ENCODE measurements at places on chromosomes 7 and 10.
A peak's percentile ranks its signal among the peaks of the same experiment; 100 is the strongest.

DNA sequence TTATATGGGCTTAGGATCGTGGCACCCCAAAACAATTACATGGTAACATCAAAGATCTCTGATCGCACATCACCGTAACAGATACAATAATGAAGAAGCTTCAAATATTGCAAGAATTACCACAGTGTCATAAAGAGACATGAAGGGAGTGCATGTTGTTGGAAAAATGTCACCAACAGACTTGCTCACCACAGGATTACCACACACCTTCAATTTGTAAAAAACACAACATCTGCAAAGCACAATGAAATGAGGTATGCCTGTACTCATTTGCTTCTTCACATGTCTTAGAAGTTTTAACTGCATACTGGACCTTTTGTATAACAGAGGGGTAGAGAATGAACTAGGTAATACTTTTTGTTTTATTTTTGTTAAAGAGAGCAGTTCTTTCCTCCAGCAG is 96.6 kb downstream of the TPST1 start:
- no peak for DNase-seq

GRCh38 chr7:148698007-148698396 is 701 bp upstream of the CUL1 start:
- DNase-seq = peak; percentile 77

- no peak for DNase-seq
These were observed 70.5 kb upstream of the ABCB5 start for GRCh38 chr7:20545016-20545415.

DNA sequence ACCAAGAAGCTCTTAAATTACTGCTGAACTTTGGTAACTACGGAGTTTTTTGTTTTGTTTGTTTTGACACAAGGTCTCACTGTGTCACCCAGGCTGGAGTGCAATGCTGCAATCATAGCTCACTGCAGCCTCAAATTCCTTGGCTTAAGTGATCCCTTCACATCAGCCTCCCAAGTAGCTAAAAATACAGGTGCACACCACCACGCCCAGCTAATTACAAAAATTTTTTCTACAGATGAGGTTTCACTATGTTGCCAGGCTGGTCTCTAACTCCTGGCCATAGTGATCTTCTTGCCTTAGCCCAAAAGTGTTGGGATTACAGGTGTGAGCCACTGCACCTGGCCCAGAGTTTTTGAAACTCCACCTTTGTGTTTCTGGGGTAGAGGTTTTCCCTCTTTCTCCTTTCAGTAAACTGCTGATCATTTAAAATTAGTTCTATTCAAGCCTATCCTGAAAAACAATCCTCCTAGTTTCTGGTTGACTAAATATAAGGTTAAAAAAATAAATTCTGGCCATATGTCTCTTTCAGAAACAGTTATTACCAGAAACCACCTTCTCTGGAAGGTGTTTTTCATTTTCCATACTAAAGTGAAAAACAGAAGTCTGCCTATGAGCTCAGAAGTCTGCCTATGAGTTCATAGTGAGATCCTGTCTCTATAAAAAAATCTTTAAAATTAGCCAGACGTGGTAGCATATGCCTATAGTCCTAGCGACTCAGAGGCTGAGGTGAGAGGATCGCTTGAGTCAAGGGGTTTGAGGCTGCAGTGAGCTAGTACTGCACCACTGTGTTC is 63.9 kb downstream of the VOPP1 start:
- DNase-seq = no peak

GRCh38 chr7:25495342-25496250 is 267.3 kb upstream of the NPVF start:
- no peak for DNase-seq

GRCh38 chr7:130492523-130493274 is 814 bp downstream of the MEST start:
- DNase-seq = no peak

DNA sequence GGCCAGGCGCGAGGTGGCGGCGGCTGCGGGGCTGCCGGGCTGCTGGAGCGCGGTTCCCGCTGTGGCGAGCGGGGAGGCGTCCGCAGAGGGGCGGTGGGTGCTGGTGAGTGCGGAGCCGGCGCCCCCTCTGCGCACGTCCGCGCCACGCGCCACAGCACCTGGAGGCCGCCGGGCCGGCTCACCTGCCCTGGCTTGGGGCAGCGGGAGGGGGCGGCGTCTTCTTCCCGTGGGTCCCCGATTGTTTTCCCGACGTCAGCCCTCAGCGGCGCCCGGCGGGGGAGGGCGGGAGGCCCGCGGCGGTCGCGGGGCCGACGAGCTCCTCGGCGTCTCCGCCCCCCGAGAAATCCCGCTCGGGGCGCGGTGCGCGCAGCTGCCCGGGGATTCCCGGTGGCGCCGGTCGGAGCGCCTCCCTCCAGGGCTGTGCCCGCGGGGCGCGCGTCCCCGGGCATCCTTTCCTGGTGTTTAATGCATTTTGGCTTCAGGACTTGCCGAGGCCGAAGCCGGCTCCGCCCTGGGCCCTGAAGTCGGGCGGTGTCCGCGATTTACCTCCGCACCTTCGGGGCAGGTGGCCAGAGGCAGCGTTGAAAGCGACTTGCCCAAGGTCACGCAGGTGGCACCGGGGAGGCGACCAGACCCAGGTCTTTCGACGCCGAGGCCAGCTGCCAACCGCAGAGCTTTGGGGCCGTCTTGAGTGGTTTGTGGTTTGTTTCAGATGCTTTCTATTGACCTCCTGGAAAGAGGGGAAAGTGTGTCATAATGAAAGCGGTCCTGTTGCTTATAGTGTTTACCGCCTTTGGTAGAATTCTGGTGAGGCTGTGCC is 561 bp downstream of the PLEKHA1 start:
- no peak for DNase-seq

DNA sequence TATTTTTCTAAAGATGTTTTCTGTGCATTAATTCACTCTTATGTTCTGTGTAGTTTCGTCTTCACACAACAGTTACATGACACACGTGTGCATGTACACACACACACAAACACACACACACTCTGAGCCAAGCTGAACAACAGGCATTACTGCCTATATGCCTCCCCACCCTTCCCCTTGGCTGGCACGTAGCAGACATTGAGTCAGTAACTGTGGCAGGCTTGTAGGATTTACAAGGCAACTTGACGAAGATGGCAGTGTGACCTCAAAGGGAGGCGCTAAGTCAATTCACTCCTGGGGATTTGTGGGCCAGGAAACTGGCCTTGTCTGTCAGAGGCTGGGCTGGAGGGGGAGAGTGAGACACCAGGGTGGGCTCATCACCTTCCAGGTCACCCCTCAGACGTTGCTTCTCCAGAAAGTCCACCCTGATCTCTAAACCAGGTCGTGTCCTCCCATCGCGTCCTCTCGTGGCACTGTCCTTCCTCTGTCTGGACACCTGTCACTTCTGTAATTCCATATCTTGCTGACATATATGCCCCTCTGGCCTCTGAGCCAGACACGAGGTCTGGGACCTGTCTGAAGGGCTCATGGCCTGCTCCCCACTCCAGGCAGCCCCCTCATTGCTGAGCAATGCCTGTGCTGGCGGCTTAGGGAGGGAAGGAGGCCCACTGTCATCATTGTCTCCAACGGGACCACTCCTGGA is 41.1 kb upstream of the INPP5A start:
- peak; percentile 60 for DNase-seq

- no peak for DNase-seq
These were observed 15.9 kb upstream of the TBXAS1 start for GRCh38 chr7:139813151-139813550.

GRCh38 chr10:119663866-119664698 is 12.9 kb downstream of the BAG3 start:
- DNase-seq = no peak

DNA sequence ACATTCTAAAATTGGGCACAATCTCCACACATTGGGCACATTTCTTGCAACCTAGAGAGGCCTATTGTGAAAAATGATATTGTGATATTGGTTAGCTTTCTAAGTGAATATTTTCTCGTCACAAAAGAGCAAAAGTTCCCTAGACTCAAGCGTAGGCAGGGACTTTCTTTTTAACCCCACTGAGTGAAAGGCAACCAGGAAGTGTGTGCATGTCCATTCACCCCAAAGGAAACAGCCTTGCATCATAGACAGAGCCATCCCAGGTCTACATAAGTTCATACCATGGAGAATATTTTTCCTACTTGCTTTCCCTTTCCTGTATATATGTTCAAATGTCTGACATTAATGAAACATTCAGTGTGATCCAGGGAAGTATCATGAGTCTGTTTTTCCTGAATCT is 84.2 kb upstream of the AGBL3 start:
- no peak for DNase-seq

GRCh38 chr10:61350794-61351193 is 102.4 kb downstream of the TMEM26 start:
- DNase-seq = no peak

- DNase-seq = no peak
These were observed 5.2 kb downstream of the FZD9 start for GRCh38 chr7:73438547-73439409.

GRCh38 chr7:101273206-101273605 is 28.3 kb upstream of the FIS1 start:
- DNase-seq = no peak

DNA sequence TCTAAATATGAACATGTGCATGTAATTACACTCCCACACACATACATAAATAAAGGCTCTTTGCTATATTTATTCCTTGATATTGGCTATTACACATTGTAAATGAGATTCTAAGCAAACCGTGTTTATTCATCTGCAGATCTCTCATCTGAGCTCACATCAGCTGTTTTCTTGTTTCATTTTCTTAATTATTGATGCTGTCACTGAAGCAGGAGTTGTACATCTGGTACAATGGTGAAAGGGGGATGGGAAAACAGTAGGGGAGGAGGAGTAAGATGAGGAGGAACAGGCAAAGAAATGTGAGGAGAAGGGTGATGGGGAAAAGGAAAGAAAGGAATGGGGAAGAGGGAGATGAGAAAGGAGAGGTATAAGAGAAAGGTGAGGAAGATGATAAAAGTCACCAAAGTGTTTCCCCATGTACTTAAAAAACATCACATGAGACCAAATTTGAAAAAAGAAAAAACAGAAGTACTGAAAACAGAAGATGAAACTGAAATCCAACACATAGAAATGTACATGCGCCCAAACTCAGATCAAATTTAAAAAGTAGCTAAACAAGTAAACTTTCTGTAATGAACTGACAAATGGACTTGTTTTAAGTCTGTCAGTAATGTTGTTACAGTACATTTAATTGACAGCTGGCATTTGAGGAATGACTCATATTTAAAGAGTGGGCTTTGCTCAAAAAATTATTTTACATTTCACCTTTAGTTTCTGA is 472.2 kb downstream of the ARL4A start:
- no peak for DNase-seq

DNA sequence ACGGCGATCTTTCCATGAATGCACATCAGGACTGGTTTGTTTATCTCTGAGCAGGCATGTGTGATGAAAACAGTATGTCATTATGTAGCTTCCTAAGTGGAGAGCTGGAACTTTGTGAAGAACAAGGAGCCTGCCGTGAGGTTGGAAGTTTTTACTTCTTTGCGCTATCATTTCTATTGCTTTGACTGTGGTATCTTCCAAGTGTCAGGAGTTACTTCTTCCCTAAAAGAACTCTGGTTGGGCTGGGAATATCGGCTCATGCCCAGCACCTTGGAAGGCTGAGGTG is 167.4 kb upstream of the AHR start:
- DNase-seq = no peak

DNA sequence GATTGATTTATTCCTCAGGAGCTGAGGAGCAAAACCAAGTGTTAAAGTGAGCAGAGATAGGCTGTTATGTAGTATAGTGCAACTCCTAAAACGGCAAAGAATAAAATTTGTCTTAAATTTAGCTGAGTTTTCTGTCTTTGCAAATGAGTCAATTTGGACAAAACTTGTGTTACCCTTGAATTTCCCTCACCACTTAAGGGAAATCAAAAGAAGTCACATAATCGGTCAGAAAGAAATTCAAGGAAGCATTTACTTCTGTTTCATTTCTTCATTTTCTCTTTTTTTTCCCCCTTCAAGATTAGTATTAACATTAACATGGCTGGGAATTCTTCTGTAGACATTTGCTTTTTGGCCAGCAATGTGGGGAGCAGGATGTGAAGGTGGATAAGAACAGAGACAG is 13.9 kb downstream of the LSMEM1 start:
- no peak for DNase-seq

- no peak for DNase-seq
These were observed 13.1 kb downstream of the BRAT1 start for GRCh38 chr7:2542011-2542915.

DNA sequence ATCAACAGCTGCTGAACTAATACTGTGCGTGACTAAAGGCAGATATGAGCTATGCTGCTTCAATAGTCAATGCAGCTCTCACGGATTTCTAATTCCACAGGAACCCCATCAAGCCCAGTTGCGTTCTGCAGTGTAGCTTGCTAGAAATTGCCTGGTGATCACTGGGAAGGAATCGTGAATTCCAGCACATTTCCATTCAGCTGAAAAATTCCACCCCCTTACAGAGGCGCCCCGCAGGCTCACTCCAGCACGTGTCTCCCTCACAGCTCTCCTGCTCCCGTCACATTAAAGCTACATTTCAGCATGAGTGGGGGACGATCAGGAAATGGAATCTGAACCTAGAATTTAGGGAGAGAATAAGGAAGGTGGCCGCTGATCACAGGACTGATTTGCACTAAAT is 534.8 kb downstream of the TCERG1L start:
- DNase-seq = no peak

GRCh38 chr7:126443951-126444350 is 808.8 kb downstream of the GRM8 start:
- no peak for DNase-seq

- DNase-seq = no peak
These were observed 1.3 kb upstream of the RET start for GRCh38 chr10:43075612-43076003.

DNA sequence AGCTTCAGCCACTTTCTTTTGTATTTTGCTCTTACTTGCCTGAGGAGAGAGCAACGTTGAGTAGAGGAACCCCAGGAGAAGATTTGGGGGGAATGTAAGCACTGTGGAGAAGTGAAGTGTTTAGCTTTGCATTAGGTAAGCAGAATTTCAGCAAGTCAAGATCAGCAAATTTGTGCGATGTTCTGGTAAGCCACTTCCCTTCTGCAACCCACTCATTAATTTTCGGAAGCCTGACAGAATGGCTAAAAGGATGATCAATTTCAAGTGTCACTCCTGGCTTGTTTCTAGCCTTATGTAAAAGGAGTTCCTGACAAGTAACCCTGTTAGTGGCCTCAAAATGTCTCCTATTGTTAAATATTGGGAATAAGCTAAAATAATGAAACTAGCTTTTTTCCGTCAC is 48.5 kb upstream of the NXPH1 start:
- DNase-seq = no peak

DNA sequence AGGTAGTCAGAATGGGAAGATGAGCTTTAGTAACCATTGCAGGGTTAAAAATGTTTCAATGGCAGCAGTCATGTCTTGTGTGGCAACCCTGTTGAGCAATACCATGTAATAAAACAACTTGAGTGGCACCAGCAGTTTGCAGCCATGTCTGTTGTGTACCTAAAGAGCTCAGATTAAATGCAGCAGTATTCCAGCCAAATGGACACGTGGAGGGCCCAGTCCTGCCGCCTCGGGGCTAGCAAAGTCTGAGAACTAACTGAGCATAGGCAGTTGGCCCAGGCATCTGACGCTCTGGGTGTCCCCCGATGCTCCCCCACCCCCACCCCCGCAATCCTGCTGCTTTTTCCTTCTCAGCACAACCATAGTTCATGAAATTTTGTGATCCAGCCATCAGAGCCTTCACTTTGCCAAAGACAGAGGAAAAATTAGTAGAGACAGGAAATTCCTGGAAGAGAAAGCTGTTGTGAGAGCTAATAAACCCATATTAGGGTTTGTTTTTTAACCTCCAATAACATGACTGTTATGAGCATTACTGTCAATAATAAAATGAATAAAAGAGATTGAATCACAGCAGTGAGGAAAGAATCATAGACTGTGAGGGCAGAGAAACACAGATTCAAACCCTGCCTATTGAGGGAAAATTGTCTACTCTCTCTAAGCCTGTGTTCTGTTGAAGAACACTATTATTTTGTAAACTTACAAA is 220.6 kb upstream of the RHOBTB1 start:
- DNase-seq = peak; percentile 67

All from left forelimb (tissue), 1 donor.